Gastrocnemius medialis (tissue), 4 donors: ENCODE measurements at places on chromosomes 6 and 20.

- H3K36me3 ChIP-seq, result no peaks in the 10 kb centered on the region
- H3K4me3 ChIP-seq, result no peak overlapping the region
- H3K27me3 ChIP-seq, result no peaks in the 10 kb centered on the region
- no peak for DNase-seq
- no peaks in the 10 kb centered on the region for H3K4me1 ChIP-seq
Observed at GRCh38 chr6:169991913-169992312, 240.5 kb downstream of the ERMARD start.

DNA sequence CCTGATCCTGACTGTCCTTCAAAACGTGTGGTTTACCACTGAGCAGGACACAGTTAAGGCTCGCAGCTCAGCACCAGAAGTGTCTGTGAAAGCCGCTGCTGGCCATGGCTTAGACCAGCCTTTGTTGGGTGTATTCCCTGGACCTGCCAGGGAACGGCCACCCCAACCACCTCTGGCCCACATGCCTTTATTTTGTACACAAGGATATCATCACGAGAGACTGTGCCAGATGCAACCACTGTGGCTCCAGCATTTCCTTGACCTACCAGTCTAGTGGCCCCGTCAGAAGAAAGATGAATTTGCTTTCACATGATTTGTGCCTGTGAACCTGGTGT is 49.2 kb upstream of the FOXQ1 start:
- H3K4me1 ChIP-seq, result no peaks in the 10 kb centered on the region
- H3K27me3 ChIP-seq, result no peaks in the 10 kb centered on the region
- no peak for DNase-seq
- H3K27ac ChIP-seq, result no peak overlapping the region
- no peak overlapping the region for H3K4me3 ChIP-seq

GRCh38 chr6:150659046-150659763 is 59.5 kb downstream of the PLEKHG1 start:
- peaks cover 7% of the 10 kb centered on the region for H3K4me1 ChIP-seq
- H3K27me3 ChIP-seq, result no peaks in the 10 kb centered on the region
- no peaks in the 10 kb centered on the region for H3K36me3 ChIP-seq
- no peak overlapping the region for H3K27ac ChIP-seq
- no peak for DNase-seq
- no peak overlapping the region for H3K4me3 ChIP-seq

DNA sequence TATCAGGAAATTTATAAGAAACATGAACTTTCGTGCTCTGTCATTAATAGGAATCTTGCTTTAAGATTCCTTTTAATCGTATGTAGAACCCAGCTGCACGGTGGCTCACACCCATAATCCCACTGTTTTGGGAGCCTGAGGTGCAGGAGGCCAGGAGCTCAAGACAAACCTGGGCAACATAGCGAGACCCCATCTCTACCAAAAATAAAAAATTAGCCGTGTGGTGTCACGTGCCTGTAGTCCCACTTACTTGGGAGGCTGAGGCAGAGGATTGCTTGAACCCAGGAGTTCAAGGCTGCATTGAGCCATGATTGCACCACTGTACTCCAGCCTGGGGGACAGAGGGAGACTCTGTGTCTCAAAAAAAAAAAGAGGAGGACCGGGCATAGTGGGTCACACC is 7.4 kb downstream of the PTPRA start:
- H3K4me3 ChIP-seq, result no peak overlapping the region
- no peak for DNase-seq
- H3K4me1 ChIP-seq, result peaks cover 7% of the 10 kb centered on the region
- no peaks in the 10 kb centered on the region for H3K27me3 ChIP-seq
- no peaks in the 10 kb centered on the region for H3K36me3 ChIP-seq
- H3K27ac ChIP-seq, result no peak overlapping the region

DNA sequence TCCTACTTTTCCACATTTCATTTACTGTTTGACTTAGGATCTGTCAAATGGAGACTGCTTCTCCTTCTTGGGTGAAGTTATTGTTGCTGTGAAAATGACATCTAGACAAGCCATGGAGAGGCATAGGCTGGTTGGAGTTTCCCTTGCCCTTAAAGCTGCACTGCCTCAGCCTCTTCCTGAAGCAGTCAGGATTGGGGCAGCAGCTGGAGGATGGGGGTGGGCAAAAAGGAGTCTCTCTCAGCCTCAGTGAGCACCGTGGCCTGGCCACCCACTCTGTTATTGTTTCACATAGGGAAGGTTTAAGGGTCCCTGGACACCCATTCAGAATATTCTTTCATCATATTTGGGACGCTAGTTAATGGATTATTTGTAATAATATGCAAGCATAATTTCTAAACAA is 7.7 kb upstream of the ZBTB24 start:
- no peaks in the 10 kb centered on the region for H3K4me1 ChIP-seq
- H3K36me3 ChIP-seq, result no peaks in the 10 kb centered on the region
- H3K27ac ChIP-seq, result no peak overlapping the region
- H3K4me3 ChIP-seq, result no peak overlapping the region

DNA sequence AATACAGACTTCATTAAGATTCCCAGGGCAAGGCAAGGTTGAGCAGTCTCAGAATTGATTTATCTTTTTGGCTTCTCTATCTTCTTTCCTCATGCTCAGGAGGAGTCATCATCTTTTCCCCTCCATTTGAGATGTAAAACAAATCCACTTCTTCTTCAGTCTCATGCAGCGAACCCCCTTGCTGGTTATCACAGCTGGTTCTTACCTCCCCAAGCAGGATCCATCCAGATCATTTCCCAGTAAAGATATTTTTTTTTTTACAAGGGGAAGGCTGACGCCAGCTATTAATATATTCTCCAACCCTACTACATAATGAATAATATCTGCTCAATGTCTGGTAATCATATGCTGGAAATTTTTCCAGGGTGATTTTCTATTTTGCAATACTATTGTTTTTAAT is 508.9 kb upstream of the NOX3 start:
- H3K4me3 ChIP-seq, result no peak overlapping the region
- DNase-seq, result no peak
- no peaks in the 10 kb centered on the region for H3K4me1 ChIP-seq

- no peaks in the 10 kb centered on the region for H3K27me3 ChIP-seq
- H3K36me3 ChIP-seq, result no peaks in the 10 kb centered on the region
- H3K4me1 ChIP-seq, result no peaks in the 10 kb centered on the region
Observed at GRCh38 chr6:2224847-2225382, 20.5 kb downstream of the GMDS start.

DNA sequence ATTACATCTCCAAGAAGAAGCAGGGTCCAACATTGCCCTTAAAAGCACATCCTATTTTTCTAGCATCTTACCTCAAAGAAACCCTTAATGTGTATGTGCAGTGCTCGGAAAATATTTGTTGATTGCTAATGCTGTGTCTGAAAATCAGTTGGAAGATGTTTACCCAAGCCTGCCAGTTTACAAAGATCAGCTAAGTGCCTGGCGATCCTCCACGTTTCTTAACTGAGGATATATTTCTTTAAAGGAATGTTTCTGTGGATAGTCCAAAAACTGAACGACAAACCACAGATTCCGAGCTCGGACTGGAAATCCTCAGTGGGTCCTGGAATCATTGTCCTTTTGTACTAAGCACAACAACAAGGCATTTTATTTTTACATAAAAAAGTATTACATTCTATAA is 595.7 kb upstream of the ARID1B start:
- H3K4me1 ChIP-seq, result no peaks in the 10 kb centered on the region
- H3K27ac ChIP-seq, result no peak overlapping the region
- DNase-seq, result no peak
- no peak overlapping the region for H3K4me3 ChIP-seq
- H3K27me3 ChIP-seq, result no peaks in the 10 kb centered on the region
- H3K36me3 ChIP-seq, result no peaks in the 10 kb centered on the region

DNA sequence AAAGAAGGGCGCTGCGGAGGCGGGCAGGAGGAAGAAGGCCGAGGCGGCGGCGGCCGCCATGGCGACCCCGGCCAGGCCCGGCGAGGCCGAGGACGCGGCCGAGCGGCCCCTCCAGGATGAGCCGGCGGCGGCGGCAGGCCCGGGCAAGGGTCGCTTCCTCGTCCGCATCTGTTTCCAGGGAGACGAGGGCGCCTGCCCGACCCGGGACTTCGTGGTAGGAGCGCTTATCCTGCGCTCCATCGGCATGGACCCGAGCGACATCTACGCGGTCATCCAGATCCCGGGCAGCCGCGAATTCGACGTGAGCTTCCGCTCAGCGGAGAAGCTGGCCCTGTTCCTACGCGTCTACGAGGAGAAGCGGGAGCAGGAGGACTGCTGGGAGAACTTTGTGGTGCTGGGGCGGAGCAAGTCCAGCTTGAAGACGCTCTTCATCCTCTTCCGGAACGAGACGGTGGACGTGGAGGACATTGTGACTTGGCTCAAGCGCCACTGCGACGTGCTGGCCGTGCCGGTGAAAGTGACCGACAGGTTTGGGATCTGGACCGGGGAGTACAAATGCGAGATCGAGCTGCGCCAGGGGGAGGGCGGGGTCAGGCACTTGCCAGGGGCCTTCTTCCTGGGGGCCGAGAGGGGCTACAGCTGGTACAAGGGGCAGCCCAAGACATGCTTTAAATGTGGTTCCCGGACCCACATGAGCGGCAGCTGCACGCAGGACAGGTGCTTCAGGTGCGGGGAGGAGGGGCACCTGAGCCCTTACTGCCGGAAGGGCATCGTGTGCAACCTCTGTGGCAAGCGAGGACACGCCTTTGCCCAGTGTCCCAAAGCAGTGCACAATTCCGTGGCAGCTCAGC is 780 bp downstream of the ZCCHC3 start:
- no peaks in the 10 kb centered on the region for H3K27me3 ChIP-seq
- DNase-seq, result peak; percentile 44
- peak overlapping the region; percentile 89 for H3K4me3 ChIP-seq
- no peaks in the 10 kb centered on the region for H3K36me3 ChIP-seq
- H3K4me1 ChIP-seq, result peaks cover 26% of the 10 kb centered on the region

DNA sequence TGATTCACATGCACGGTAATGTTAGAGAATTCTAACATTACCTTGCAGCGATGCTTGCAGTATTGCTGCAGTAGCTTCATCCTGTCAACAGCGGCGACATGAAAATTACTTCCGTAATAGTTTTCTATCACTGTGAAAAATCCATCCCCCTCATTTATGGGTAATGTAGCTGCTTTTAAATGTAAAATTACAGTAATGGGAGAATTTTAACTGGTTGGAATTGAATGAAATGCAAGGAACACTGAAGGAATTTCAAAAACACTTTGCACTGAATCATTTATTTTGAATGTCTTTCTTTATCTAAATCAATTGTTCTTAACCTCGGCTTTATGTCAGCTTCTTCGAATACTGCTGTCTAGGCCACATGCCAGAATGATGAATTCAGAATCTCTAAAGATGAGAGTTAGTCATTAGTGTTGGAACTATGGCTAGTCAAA is 102.4 kb upstream of the HIVEP1 start:
- no peaks in the 10 kb centered on the region for H3K4me1 ChIP-seq
- H3K36me3 ChIP-seq, result no peaks in the 10 kb centered on the region
- no peak overlapping the region for H3K27ac ChIP-seq

DNA sequence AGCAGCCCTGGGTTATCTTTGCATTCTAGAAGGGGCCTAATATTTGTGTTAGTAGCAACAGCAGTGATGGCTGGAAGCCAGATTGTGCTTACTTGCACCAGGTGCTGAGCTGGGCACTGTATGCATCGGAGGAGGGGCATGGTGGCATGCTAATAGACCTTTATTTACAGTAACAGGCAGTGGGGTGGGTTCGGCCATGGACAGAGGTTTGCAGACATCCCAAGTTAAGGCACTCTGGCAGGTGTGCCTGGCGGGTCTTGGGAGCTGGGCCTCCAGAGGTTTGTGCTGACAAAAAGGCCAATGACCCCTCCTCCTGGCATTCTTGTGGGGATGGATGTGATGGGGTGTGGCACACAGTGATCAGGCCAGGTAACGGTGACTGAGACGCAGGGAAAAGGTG is 39.0 kb upstream of the CD93 start:
- H3K27ac ChIP-seq, result peak overlapping the region; percentile 83
- no peak for DNase-seq
- no peaks in the 10 kb centered on the region for H3K27me3 ChIP-seq
- H3K4me1 ChIP-seq, result peaks cover 33% of the 10 kb centered on the region
- no peak overlapping the region for H3K4me3 ChIP-seq

GRCh38 chr6:38239719-38240451 is 399.8 kb downstream of the BTBD9 start:
- no peak overlapping the region for H3K27ac ChIP-seq
- no peaks in the 10 kb centered on the region for H3K4me1 ChIP-seq
- DNase-seq, result no peak
- no peaks in the 10 kb centered on the region for H3K36me3 ChIP-seq
- no peaks in the 10 kb centered on the region for H3K27me3 ChIP-seq
- no peak overlapping the region for H3K4me3 ChIP-seq

DNA sequence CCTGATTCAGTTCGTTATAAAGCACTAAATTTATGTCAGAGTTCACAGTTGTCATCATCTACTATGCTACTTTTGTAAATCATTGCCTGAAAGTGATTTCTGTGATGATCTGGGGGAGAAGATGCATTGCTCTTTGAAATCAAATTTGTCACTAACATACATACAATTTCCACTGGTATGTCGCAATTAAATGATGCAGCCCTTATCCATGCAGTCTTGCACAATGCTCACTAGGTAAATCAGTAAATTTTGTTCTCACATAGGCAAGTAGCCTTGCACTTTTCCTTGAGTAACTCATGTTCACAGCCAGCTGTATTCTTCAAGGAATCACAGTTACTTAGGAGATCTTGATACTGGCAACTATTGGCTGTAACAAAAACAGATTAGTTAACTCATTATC is 20.8 kb downstream of the CRISP2 start:
- no peaks in the 10 kb centered on the region for H3K27me3 ChIP-seq
- DNase-seq, result no peak

- peak overlapping the region; percentile 52 for H3K4me3 ChIP-seq
- H3K27me3 ChIP-seq, result peaks cover 65% of the 10 kb centered on the region
- peak overlapping the region; percentile 34 for H3K27ac ChIP-seq
Observed at GRCh38 chr6:27873021-27873940, 38.9 kb downstream of the OR2B2 start.
